Brain pericyte (primary cell): ENCODE measurements at places on chromosomes 5 and 9.

DNA sequence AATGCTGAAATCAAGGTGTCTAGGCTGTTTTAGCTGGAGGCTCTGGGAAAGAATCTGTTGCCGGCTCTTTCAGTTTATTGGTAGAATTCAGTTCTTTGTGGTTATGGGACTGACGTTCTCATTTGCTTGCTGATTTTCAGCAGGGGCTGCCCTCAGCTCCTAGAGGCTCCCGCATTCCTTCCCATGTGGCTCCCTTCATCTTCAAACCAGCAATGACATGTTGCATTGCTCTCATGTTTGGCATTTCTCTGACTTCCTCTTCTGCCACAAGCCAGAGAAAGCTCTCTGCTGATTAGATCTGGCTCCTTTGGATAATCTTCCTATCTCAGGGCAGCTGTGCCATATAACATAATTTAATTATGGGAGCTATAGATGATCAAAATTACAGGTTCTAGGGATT, 360.3 kb downstream of the LRRC70 start:
- DNase-seq: no peak

- no peak for DNase-seq
These were observed 515.0 kb downstream of the EFNA5 start for GRCh38 chr5:107155707-107156106.

GRCh38 chr5:127562252-127562651, 44.8 kb downstream of the PRRC1 start:
- no peak for DNase-seq

DNA sequence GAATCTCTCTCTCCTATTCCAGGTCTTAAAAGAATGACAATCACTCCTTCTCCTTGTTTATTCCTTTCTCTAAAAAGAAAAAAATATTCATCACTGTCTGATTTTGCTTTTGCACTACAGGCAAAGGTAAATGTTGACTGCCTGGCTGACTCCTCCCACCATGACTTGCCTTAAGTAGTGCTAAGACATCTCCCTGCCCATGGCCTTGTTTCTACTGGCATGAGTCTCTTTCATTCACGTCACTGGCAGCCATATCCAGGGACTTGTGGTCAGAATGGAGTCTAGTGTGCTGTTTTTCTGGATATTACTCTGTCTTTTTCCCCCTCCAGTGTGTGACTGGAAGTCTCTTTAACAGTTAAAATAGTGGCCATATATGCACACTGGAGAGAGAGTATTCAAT, 522.9 kb upstream of the DAB2 start:
- DNase-seq: no peak

DNA sequence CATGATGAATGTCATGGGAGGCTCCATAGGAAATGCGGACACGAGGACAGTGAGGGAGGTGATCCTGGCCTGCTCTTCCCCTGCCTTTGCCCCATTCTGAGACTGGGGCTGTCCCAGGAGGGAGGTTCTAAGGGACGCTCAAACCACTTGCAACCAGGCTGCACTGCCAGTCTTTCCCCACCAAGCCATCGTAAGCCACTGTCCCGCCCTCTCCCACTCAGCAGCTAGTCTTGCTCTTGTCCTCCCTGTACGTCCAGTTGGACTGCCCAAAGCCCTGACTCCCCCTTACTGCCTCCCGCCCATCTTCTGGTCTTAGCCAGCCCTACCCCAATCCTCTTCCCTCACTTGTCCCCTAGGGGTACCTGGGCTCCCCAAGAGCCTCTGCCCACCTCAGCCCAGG, 115.7 kb downstream of the FSTL4 start:
- DNase-seq: no peak

DNA sequence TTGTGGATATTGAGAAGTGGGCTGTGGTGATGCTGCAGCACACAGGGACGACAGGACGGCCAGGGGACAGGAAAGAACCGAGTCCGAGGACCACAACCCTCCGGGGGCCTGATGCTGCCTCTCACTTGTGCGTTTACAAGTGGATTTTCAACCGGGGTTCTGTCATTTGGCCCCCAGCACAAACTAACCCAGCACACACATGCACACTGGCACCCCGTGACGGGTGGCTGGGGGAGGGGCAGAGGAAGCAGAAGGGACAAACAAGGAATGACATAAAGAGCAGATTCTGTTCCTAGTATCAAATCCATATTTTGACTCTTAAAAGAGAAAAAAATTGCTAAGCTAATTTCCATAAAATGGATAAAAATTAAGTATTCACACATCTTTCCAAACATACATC, 18.3 kb upstream of the ZFYVE16 start:
- DNase-seq: no peak

- no peak for DNase-seq
These were observed 27.5 kb upstream of the SYK start for GRCh38 chr9:90774071-90774470.

DNA sequence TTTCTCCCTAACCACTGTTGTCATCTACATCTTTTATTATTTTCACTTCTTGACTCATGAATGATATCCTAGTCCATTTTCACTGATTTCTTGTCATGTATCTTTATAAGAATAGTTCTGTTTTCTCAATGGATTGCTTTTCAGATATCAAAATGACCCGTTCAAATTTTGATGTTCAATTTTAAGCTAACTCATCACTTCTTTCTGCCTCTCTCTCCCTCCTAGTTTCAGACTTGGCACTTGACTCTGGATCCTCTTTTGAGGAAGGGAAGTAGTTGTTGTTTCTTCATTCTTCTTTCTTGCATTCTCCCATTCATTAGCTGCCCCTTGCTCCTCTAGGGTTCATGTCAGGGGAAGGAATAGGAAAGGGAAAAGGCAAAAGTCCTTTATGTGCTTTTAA, 23.7 kb downstream of the CSNK1G3 start:
- no peak for DNase-seq
